Suppressor macrophage treated with lipopolysaccharide for 1 hour (primary cell): ENCODE measurements at places on chromosomes 2 and 18.
A peak's percentile ranks its signal among the peaks of the same experiment; 100 is the strongest.

DNA sequence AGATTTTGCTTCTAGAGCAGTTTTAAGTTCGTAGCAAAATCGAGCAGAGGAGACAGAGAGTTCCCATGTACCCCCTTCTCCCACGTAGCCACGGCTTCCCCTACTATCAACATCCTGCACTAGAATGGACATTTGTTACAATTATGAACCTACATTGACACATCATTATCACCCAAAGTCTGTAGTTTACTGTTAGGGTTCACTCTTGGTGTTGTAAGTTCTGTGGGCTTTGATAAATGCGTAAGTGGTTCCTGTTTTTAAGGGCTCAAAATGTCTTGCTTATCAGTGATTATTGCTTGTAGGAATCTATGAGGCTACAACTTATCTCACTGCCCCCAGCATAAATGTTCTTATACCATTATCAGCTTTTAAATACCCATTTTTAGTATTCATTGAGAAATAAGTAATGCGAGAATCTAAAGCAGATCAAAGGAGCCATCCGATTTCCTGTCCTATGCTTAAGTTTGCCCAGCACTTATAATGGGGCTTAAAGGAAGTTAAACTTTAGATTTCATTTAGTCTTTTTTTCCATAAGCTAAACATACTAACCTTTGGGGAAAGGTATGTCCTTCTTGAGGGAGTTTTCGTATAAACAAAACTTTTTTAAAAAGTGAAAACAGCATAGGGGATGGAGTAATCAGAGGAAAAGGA lies 118.7 kb downstream of the HAUS1 start:
- DNase-seq, result peak; percentile 11

DNA sequence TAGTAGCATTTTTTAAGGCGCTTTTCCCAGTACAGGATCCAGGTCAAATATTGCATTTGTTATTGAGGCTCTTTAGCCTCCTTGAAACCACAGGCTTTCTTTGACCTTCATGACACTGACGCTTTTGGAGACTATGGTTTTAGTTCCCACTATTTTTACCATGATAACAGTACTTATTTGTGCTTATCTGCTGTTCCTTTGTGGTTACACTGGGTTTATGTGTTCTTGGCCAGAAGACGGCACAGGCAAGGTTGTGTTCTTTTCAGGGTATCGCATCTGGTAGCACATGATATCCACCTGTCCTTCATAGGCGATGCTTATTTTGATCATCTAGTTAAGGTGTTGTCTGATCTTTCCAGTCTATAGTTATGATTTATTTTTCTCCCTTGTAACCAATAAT lies 16.8 kb upstream of the MBOAT2 start:
- no peak for DNase-seq

DNA sequence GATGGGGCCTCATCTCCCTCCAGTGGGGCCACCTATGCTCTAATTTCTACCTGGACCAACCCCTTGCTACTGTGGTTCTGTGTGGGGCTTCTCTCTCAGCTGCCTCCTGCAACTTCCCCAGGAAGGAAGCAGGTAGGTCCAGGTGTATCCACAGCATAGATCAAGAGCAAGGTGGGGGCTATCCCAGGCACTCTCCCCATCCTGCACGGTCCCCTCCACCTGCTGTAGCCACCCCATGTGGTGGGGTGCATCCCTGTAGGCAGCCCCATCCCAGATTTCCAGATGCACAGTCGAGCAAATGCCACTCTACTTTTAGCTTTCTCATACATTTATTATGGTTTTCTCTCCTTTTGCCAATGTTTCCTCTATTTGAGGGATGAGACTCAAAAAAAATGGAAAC lies 156.1 kb downstream of the FBXO15 start:
- DNase-seq, result no peak

DNA sequence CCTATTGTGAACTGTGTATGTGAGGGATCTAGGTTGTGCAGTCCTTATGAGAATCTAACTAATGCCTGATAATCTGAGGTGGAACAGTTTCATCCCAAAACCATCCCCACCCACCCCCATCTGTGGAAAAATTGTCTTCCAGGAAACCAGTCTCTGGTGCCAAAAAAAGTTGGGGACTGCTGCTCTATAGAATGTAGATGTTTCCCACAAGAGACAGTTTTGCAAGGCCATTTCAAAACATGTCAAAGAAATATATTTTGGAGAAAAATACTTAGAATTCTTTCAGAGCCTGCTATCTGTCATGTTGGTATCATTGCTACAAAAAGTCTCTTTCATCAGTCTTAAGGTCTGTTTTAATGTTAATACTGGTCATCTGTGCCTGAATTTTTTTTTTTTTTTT lies 4.1 kb upstream of the SLC39A10 start:
- no peak for DNase-seq

GRCh38 chr18:515838-516237 lies 15.3 kb upstream of the COLEC12 start:
- DNase-seq, result no peak

- DNase-seq, result no peak
These were observed 26.1 kb upstream of the SPTBN1 start for GRCh38 chr2:54429811-54430551.

DNA sequence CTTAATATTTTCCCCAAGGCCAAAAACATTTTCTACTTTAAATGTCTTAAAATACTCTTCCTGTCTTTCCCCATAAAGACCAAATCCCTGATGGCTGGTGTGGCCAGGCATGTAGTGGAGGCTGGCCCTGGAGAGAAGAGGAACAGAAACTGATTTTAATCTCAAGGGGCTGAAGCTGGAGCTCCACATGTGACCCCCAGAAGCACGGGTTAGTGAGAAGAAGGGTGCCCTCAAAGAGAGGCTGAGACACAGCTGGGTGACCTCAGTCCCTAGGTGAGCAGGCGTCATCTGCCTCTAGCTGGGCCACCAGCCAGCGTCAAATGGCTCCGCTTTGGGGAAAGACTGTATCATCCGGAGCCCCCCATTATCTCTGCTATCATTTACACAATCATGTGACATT lies 19.3 kb upstream of the TMEM18 start:
- peak; percentile 29 for DNase-seq

DNA sequence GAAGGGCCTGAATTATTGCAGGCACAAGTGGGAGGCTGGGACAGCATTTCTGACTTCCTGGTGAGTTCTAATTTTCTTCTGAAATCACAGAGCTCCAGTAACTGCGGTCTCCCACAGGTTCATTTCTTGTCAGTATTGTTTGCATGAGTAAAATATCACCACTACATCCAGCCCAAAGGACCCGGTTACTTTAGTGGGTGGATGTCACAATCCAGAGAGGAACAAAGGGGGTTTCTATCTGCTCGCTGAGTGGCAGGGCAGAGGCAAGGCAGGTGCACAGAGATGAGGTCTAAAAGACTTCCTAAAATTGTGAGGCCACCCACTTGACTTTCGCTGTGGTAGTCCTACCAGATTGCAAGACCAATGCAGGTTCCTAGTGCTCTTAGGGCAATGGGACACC lies 800.4 kb upstream of the ID2 start:
- peak; percentile 55 for DNase-seq

GRCh38 chr2:177633111-177633510 lies 240.5 kb downstream of the AGPS start:
- no peak for DNase-seq

DNA sequence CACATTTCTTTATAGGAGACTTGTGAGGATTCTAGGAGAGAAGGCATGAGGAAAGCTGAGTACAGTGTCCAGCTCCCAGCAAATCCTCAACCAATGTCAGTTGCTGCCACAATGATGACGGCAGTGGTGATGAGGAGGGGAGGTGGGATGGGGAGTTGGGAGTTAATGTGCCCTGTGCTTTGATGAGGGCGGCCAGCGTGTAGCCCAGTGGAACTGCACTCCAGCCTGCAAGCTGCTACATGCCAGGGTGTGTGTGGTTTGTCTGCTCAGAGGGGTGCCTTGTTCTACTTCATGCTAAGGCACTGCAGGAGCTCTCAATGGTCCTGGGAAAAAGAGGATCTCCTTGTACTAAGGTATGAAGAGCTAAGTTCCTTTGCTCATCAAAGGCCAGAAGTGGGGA lies 96.1 kb downstream of the MSH2 start:
- no peak for DNase-seq

DNA sequence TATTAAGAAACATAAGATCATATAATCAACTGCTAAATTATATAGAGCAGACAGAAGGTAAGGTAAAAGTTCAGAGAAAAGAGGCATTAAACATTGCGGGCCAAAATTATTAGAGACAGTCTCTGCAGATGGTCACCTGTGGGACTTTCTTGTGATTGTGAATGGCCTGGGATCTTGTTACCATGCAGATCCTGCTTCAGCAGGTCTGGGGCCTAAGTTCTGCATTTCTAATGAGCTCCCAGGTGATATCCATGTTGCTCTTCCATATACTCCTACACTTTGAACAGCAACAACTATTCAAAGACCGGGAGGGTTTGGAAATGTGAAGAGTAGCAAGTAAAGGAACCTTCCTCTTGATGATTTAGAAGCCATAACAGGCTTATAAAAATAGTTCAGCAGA lies 8.5 kb upstream of the ETAA1 start:
- no peak for DNase-seq

DNA sequence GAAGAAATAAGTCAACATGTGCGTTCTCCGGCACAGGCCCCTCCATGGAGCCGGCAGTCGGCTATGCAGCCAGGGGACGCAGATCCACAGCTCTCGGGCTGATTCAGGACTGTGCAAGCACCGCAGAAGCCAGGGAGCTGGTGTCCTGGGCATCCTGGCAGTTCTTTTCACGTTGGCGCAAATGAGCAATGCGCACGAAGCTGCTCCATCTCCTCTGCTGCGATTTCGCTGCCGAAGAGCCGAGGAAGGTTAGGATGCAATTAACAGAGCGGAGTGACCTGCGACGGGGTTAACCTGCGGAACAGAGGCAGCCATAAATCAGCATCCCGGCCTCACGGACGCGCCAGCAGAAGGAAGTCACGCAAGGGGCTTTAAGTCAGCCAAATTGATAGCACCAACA lies 107.1 kb upstream of the POU3F3 start:
- no peak for DNase-seq

DNA sequence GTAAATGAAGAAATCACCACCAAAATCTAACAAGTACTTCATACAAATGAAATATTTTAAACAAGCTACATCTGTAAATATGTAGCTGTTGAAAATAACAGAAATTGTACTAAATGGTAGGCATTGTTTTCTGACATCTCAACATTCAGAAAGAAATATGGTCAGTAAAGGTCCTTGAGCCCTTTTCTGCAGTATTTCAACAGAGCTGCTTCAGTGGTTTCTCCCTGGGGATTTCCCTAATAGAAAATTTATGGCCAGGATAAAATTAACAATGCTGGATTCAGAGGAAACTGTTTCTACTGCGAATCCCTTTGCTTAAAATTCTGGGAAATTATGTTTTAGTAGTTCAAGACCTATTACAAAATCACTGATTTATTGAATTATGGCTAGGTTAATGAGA lies 256.6 kb downstream of the PIEZO2 start:
- no peak for DNase-seq

GRCh38 chr2:10324095-10324832 lies 21.6 kb downstream of the HPCAL1 start:
- DNase-seq, result peak; percentile 77
